ENCODE measurements at places on chromosomes 5 and 9.

DNA sequence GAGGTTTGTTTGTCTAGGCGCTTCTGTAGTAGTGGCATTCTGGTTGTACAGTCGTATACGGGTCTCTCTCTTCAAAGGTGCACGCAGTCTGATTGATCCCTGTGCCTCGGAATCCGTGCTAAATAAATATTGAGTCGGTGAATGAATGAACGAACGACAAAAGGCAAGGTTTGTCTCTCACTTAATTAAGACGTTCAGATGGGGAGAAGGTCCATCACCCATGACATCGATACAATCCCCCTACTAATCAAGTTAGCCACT is 500 bp upstream of the CREBRF start:
- no peak for DNase-seq

GRCh38 chr9:135381762-135382310 is 97.7 kb upstream of the PPP1R26 start:
- no peak for DNase-seq

DNA sequence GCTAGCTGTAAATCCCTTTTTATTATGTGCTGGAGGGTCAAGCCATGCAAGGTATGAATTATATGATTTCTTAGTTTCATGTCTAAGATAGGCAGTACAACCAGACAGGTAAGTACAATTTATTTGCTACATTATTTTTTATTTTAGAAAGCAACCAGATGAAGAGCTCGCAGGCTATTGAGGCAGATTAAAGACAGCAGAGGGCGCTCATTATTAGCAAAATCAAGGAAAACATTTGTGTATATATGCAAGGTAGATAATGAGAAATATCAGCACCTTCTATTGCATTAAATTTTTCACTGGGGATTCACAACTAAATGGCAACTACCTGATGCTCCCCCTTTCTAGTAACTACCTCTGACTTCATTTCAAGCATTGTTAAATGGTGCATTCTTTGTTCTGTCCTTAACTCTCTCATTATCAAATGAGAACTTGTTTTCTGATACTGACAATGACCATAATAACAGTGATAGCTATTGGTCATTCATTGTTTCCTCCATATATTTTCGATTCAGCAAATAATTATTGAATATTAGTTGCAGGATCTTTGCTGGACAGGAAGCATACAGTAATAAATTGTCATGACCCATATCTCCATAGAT is 8.6 kb downstream of the SCGB3A2 start:
- DNase-seq = peak; percentile 75

DNA sequence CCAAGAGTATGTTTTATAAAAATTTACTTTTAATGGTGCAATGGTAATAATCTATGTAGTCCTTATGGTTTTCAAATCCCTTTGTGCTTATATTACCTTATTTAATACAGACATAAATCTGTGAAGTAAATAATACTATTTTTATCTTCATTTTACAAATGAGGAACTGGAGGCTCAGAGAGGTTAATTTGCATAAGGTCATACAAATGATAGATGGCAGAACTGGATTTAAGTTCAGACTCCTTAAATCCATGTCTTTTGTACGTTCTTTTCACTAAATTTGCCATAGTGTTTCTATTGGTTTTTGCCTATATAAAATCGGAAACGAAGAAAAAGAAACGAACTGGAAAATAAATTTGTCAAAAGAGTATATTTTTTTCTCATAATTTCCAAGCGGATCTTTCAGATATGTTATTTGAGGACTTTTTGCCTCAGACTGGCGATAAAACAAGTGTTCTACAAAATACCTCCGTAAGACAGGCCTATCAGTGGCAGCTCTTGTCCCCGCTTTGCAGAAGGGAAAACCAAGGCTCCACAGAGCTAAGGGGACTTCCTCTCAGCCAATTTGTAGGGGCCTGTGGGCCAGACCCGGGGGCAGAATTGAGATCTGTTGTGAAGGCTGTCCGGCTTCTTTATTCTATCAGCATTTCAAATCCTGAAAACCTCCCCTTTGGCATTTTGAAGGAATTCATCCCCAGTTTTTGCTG is 1.1 kb upstream of the TNFAIP8 start:
- DNase-seq = no peak

DNA sequence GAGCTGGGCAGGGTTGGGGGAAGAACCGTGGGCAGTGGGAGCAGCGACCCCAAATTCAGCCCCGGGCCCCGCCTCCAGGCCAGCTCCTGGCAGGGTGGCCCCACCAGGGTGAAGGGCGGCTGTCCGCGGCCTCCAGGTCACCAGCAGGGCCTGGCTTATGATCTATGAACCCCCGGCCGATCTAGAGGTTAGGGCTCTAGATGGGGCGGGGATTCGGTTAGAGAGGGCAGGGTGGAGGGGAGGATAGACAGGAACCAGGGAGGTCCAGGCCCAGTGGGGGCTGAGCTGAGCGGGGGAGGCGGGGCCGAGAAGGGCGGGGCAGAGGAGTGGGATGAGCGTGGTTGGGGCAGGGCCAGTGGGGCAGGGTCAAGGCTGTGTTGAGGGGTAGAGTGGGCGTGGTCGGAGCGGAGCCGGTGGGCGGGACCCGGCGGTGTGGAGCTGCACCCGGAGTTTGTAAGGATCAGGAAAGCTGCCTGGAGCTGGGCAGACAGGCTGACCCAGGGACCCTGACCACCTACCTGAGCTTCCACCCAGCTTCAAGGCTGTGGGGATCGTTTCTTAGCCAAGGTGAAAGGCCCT is 29.3 kb upstream of the OBP2B start:
- DNase-seq = no peak
